Sigmoid colon (tissue), 7 donors: ENCODE measurements at places on chromosomes 16 and 17.
A peak's percentile ranks its signal among the peaks of the same experiment; 100 is the strongest.

GRCh38 chr16:68445458-68445857, 2.9 kb downstream of the SMPD3 start:
- DNase-seq = no peak

- DNase-seq = peak; percentile 89
These were observed 58.9 kb downstream of the CYTH1 start for GRCh38 chr17:78723001-78723796.

- no peak for DNase-seq
These were observed 5.0 kb upstream of the HSD17B1 start for GRCh38 chr17:42547698-42548069.

- DNase-seq = no peak
These were observed 16.0 kb upstream of the SBK1 start for GRCh38 chr16:28276301-28276700.

DNA sequence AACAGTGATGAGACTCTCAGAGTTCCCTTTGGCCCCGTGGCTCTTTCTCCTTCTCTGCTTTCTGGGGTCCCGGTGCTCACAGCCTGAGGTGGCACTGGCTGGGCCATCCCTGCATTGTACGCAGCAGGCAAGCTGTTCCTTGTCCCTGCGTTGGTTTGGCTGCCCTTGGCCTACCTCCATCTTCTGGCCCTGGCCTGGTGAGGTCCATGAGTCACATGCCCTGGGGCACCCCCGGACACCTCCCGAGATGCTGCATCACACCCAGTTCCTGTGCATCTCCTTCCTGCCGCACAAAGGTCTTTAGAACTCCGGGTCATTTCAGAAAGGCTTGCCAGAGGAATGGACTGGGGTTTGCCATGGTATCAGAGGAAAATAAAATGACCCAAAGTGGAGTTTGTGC, 9.5 kb downstream of the SULT1A2 start:
- no peak for DNase-seq

DNA sequence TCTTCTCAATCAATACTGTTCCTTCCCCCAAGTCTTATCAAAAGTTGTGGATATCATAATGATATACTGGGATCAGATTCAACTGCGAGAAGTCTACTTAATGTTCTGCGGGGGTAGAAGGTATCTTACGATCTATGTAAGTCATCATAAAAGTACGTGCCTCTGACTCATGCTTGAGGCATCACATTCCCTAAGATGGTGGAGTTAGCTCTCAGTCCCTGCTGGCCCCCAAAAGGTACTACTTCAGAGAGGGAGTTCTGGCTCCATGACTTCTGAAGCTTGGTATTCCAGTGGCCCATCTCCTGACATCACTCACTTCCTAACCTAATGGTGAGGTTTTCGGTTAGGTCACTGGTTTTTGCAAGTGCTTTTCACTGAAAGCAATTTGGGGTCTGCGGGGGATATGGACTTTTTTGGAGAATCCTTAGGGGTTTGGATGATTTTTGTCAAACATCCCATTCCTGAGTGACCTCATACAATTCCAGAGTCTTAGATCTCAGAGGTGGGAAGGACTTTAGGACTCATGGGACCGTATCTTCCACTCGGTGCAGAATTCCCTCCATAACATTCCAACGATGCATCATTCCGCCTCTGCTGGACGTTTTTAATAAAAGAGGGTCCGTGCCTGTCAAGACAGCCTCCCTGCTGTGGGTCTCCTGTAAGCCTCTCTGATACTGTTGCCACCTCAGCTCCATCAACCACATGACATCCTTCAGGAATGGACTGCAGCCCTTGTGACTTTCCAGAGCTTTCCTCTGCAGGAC, 74.3 kb downstream of the DYNLRB2 start:
- no peak for DNase-seq

GRCh38 chr17:43439041-43439440, 40.2 kb downstream of the ARL4D start:
- no peak for DNase-seq

- DNase-seq = no peak
These were observed 387.1 kb upstream of the TNRC6C start for GRCh38 chr17:77571155-77571981.

DNA sequence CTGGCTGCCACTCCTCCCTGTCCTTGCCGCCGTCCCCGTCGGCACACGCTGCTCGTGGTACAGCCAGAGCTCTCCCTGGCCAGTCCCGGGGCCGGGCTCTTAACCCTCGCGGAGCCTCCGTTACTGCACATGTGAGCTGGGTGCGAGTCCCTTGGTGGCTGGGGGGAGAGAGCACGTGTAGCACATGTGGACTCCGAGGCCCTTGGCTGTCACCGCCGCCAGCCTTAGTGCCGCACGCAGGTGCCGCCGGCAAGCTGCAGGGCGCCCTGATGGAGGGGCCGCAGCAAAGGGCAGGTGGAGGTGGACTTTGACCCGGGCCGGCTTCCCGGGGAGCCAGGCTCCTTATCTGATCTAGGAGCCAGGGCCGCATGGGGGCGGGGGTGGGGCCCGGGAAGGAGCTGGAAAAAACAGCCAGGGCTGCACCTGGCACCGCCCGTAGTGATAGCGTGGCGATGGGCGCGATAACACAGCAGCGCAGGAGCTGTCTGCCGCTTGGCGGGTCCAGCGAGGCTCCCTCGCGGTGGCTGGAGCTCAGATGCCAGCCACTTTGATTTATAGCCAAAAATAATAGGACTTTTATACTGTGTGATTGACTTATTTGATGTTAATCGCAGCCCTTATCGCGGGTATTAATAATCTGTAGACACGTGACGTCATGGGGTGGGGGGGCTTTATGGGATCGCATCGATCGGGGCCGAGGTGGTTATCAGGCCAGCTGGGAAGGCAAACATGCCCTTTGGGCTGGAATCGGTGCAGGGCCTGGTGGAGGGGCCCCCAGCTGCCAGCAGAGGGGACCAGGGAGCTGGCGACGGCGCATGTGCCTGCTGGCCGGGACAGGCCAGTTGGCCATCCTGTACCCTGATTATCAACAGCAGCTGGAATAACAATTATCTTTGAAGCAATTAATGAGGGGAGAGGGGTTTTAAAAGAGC, 35.1 kb downstream of the ZFPM1 start:
- no peak for DNase-seq

DNA sequence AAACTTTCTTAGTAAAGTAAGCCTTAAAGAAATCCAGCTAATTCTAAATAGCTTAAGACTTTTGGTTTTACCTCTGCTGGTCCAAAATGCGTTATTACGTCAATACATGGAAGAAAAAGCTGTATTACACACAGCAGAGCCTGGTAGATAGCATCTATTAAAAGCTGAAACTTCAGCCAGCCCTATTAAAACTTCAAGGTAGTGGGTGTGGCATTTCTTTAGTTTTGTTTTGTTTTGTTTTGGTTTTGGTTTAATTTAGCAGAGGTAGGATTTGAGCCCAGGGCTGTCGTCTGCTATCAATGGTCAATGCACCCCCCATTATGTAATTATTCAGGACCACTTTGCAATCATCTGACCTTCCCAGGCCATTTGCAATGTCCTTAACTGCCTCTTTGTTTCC, 318.4 kb upstream of the MAF start:
- DNase-seq = no peak

DNA sequence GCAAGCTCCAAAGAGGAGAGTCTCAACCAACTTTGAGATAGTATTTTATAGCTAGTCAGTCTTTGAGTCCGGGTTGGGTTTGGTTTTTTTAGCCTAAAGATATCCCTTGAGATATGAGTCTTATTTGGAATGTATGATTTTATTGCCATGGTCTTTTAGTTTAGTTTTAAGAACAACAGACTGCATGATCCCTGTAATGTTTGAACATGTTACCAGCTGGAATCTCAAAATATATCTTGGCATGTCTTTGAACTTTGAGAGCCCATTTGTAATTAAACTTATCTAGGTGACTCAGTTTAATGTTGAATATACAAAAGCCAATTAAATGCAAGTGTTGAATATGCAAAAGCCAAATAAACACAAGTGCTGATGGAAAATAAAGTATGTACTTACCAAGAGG, 100.6 kb downstream of the TANGO6 start:
- no peak for DNase-seq

- DNase-seq = peak; percentile 35
These were observed 5.6 kb downstream of the ALOX12 start for GRCh38 chr17:7001318-7001961.

DNA sequence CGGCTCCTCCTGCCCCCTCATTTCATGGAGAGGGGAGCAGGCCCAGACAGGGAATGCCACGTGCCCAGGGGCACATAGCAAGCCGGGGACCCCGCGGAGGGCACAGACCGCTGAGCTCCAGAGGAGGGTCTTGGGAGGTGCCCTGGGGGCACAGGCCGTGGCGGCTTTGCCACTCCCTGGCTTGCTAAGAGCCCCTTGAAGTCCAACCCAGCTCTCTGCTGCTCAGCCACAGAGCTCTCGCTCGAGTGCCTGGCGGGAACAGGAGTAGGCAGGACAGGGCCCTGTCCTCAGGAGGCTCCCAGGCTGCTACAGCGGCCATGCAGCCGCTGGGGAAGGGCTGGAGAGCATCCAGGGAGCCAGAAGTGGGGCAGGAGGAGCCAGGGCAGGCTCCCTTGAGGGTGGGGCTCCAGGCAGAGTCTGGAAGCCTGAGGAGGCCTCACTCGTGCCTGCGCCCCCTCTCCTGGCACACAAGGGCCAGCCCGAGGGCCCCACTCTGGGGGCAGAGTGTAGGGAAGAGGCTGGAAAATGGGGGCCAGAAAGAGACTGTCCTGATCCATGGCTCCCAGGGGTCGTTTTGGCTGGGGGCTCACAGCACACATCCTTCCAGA, 4.4 kb upstream of the RAB26 start:
- DNase-seq = no peak

GRCh38 chr17:82497483-82498405, 21.8 kb upstream of the FOXK2 start:
- peak; percentile 80 for DNase-seq

GRCh38 chr16:81693744-81694303, 85.3 kb upstream of the PLCG2 start:
- DNase-seq = no peak

DNA sequence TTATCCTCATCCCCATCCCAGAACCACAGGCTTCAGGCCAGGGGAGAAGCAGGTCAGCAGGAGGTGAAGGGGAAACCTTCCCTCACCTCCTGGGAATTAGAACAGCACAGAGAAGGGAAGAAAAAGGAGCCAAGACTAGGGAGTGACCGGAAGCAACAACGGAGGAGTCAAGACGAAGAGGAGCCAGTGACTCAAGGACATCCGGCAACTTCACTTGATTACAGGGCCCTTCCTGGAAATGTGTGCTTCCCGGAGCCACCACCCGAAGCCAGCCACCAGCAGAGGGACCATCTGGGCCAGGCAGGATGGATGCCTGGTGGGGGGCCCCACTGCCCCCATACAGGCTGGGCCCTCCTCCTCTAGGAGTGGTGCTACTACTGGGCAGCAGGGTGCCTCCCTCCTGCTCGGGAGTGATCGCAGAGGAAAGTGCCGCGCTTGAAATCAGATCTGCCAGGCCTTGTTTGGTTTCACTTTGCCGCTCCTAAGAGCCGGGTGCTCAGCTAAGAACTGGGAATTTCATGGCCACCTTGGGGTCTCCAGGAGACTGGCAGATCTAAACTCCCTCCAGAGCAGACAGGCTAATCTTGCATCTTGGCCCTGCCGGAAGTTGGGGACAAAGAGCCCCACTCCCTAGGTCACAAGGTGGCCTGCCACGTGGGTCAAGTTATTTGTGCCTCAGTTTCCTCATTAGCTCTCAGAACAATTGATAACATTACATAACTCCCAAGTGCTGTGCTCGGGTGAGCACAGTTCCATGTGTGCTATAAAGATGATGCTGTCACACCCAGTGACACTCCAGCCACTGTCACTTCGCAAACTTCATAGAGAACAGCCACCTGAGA, 6.6 kb downstream of the CDC42EP4 start:
- DNase-seq = peak; percentile 84

DNA sequence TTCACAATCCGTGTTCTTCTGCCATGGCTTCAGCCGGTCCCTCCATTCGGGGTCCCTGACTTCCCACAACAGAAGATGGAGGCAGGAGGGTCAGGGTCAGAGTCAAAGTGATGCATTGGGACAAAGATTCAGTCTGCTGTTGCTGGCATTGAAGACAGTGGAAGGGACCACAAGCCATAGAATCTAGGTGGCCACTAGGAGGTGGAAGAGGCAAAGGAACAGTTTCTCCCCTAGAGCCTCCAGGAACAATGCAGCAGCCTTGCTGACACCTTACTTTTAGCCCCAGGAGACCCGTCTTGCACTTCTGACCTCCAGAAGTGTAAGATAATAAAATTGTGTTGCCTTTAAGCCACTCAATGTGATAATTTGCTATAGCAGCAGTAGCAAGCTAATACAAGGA, 55.9 kb downstream of the MFSD11 start:
- DNase-seq = no peak

DNA sequence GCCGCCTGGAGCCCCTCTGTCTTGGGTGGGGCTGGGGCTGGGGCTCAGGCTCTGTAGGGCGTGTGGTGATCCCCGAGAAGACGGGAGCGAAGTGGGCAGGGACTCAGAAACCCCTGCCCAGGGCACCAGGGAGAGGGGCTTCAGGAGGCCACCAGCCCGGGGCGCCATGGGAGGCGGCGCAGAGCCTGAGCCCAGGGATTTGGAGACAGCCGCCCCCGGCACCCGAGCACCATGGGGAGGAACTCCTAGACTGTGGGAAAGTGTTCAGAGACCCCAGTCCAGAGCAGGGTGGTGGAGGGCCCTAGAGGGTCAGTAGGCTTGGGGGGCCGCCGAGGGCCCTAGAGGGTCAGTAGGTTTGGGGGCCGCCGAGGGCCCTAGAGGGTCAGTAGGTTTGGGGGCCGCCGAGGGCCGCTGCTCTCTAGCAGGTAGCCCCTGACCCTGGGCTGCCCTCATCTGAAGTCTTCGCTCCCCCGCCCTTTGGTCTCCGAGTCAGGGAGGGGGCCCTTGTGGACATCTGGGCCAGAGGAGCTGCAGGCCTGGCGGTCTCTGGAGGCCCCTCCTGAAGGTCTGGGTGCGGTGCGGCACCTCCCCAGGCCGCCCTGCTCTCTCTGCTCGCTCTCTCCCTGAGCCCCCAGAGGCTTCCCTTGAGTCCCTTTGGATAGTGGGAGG, 734 bp downstream of the ARHGDIG start:
- DNase-seq = no peak

- peak; percentile 91 for DNase-seq
These were observed 1.3 kb upstream of the SOCS1 start for GRCh38 chr16:11257131-11257938.

GRCh38 chr16:64089697-64090096, 1032.2 kb downstream of the CDH11 start:
- DNase-seq = no peak

GRCh38 chr16:14101415-14101814, 30.3 kb downstream of the MRTFB start:
- DNase-seq = no peak

GRCh38 chr17:77136420-77136767, 4.4 kb upstream of the SEC14L1 start:
- no peak for DNase-seq

DNA sequence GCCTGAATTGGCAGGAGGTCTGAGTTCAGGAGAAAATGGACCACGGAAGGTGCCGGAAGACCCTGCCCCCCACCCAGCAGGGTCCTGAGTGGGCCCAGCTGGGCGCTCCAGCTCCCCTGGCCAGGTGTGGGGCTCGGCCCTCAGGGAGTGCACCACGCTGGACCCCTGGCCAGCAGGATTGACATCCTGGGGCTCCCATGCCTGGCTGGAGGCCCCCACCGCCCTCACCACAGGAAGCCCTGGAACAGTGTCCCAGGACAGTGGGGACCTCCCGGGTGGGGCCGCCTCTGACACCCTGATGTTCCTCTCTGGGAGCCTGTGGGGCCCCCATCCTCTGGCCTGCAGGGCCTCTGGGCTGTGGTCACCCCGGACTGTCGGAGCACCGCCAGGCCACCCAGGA, 28.1 kb upstream of the CACNA1H start:
- DNase-seq = no peak

GRCh38 chr17:76140661-76141211, 309 bp downstream of the FOXJ1 start:
- no peak for DNase-seq
